ENCODE measurements at places on chromosomes 1 and 21.

DNA sequence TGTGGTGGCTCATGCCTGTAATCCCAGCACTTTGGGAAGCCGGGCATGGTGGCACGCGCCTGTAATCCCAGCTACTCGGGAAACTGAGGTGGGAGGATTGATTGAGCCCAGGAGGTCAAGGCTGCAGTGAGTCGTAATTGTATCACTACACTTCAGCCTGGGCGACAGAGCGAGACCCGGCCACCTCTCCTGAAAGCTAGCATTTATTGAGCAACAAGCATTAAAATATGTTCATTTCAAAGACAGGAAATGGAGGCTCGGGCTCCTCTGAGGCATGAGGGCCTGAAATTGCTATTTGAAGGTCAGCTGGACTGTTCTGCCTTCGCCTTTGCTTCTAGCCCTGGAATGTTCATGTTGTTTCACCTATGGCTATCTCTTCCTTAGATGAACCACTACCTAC, 34.5 kb downstream of the SPATA21 start:
- DNase-seq = no peak

- no peak for DNase-seq
These were observed 1029.6 kb downstream of the TTLL7 start for GRCh38 chr1:82969340-82969739.

DNA sequence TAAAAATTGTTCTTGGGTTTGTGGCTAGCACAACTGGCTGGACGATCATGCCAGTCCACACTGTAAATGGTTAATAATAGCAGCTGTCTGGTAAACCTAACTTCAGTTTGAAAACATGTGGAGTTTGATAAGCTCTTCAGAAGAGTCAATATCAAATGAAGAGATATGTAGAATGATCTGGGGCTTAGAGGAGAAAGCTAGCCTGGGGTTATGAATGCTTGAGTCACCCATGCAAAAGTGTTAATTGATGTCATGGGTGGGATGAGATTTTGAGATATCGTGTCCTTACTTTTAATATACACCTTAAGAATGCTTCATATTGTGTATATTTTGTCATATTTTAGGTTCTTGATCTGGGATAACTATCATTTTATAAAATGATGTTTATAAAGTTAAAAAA, 554.7 kb upstream of the ZRANB2 start:
- DNase-seq = no peak

- no peak for DNase-seq
These were observed 697 bp downstream of the AGO3 start for GRCh38 chr1:35931446-35932157.

DNA sequence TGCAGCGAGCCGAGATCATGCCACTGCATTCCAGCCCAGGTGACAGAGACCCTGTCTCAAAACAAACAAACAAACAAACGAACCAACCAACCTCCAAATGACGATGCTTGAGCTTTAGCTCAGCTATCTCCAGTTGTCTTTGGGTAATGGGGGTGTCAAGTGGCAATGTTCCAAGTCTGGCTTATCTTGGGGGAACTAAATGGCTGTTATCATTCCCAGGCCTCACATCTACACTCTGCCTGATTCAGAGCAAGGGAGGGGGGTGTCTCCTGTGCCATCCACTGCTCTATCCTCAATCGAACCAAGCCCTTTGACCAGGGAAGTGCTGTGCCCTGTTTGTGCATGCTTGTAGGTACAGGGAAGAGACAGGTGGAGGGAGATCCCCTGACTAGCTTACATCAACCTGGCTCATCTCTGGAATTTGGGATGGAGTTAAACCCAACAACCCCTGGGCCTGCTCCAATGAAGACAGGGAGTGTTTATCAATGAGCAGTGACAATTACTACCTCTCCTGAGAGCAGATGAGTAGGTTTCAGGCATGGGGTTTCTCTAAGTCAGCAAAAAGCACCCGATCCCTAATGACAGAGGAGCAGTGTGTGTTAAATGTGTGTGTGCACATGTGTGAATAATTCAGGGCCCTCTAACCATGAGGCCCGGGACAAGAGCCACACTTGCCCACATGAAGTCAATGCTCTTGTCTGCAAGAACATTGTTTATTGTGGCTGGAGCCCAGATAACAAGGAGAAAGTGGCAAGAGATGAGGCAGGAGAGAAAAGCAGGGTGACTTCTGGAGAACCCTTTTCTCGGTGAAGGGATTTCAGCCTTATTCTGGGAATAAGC, 20.3 kb upstream of the IL6R start:
- DNase-seq = no peak

GRCh38 chr1:85584264-85584781, 3.8 kb downstream of the CCN1 start:
- DNase-seq = no peak

DNA sequence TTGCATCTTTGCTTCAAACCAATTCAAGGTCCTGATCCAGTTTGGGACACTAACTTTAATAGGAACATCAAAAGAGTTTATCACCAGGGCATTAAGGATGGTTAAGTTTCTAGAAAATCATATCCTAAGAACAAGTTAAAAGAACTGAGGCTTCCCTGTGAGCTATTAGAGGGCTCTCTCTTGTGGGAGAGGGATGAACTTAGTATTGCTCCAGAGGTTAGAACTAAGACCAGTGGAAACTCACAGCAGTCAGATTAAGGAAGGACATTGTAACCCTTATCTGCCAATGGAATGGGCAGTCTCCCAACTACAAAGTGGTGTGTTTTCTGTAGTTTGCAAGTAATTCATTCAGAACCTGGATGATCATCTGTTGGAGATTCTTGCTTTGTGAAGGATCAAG, 36.8 kb downstream of the UBE2U start:
- DNase-seq = no peak

DNA sequence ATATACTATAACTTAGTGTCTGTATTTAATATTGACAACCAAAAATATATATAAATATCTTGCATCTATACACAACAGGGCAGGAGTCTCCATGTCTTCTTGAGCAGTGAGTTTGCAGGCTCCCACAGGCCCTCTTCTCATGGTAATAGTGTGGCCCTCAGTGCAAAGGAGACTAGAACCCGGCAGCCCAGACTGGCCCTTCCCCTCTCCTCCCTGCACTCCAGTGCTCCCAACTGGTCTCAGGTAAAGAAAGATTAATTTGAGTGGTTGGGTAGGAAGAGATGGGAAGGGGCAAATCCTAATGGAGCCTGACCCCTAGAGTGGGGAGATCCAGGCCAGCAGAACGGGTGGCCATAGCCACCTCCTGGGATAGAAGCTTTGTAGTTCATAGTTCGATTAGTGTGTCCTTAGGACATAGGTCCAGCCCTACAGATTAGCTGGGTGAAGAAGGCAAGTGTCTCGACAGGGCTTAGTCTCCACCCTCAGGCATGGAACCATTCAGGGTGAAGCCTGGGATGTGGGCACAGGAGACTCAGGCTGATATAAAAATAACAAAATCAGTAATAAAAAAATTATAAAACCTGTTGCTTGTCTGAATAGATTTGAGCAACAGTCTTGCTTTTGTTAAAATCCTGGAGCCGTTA, 32.3 kb downstream of the SLC2A1 start:
- no peak for DNase-seq

DNA sequence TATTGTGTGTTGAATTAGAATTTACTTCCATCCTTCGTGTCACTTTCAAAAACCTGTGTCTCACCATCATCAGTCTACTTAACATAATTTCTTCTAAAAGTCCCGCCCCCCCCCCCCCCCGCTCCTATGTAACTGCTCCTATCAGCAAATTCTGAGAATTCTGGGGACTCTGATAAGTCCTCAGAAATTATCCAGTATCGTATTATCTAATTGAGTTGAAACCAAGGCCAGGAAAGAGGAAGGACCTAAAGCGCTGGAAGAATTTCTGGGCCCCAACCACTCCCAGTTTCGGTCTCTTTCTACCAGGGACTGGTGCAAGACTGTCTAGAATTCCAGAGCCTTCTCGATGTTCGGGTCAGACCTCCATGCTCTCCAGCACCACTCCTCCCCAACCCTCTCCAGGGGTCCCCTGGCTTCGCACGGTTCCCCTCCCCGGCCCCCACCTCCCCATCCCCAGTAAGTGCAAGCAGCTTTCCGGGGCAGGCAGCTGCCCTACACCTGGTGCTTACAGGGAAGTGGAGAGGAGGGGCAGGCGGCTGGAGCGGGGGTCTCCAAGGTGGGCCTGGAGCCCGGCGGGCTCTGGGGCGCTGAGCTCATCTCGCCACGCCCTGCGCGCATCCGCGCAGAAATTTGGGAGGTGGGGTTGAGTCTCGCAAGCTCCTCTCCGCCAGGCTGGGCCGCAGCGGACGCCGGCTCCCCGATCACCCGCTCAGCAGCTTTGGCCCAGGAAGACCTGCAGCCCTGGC, 16.0 kb upstream of the ZNF496 start:
- no peak for DNase-seq

DNA sequence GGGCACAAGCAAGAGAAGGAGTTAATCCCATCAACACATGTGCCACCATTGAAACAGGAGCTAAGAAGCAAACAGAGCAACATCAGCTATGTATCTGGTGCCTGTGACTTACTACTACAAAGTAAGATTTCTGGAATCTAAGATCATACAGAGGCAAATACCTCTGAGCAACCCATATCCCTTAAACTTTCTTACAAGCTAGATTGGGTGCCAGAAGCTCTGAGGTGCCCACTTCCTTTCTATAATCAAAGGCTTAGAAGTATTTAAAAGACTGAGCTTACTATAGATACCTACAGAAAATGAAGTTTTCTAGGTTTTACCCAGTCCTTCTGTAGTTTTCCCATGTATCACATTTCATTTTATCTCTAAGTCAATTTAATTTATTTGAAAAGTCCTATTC, 44.4 kb upstream of the ADAM30 start:
- DNase-seq = no peak

DNA sequence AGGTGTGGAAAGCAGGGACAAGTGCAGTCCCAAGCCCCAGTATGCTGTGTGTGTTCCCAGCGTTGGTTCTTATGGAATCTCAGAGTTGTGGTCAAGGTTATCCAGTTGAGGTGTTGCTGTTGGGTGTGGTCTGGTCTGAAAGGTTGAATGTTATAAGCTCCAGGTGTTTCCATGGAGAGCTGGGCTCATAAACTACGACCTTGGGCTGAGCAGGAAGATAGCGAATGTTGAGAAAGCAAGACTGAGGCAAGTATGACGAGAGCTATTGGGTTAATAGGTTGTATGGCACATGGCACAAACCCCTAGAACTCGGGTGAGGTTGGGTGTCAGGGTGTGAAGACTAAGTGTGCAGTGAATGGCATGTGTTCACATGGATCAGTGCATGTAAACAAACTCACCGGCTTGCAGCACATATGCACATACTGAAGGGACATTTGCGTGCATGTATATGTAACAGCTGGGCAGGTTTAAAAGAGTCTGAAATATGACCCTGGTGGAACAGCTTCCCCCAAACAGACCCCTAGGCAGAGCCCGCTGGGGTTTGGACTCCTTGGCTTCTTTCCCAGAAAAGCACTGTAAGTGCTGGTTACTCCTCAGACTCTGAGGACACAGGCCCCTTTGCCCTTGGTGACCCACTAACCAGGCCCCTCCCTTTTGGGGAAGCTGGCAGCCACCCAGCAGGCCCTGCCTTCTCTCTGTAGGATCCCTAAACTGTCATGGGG, 117.5 kb downstream of the NAV1 start:
- no peak for DNase-seq

GRCh38 chr1:116712510-116712909, 41.7 kb upstream of the CD2 start:
- no peak for DNase-seq

GRCh38 chr1:30705698-30706097, 17.7 kb downstream of the MATN1 start:
- no peak for DNase-seq

DNA sequence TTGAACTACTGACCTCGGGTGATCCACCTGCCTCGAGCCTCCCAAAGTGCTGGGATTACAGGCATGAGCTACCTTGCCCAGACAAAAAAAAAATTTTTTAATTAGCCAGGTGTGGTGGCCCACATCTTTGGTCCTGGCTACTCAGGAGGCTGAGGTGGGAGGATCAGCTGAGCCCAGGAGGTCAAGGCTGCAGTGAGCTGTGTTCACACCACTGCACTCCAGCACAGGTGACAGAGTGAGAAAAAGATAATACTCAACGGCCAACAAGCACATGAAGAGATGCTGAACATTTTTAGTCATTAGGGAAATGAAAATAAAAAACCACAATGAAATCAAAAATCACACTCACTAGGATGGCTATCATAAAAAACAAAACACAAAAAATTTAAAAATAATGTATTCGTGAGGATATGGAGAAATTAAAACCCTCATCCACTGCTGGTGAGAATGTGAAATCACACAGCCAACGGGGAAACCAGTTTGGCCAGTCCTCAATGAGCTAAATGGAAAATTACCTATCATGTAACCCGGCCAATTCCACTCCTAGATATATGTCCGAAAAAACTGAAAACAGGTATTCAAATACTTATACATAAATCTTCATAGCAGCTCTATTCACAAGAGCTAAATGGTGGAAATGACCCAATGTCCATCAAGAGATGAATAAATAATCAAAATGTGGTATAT, 41.2 kb downstream of the ENAH start:
- no peak for DNase-seq

DNA sequence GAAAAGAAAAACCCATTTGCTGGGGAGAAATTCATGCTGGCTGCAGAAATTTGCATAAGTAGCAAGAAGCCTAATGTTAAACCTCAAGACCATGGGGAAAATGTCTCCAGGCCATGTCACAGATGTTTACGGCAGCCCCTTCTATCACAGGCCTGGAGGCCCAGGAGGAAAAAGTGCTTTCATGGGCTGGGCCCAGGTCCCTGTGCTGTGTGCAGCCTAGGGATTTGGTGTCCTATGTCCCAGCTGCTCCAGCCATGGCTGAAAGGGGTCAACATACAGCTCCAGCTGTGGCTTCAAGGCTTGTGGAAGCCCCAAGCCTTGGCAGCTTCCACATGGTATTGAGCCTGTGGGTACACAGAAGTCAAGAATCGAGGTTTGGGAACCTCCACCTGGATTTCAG, 93.0 kb downstream of the HFM1 start:
- DNase-seq = no peak

- no peak for DNase-seq
These were observed 581 bp downstream of the ETV3 start for GRCh38 chr1:157137408-157138219.

- no peak for DNase-seq
These were observed 24.0 kb downstream of the ADORA1 start for GRCh38 chr1:203151362-203152157.

DNA sequence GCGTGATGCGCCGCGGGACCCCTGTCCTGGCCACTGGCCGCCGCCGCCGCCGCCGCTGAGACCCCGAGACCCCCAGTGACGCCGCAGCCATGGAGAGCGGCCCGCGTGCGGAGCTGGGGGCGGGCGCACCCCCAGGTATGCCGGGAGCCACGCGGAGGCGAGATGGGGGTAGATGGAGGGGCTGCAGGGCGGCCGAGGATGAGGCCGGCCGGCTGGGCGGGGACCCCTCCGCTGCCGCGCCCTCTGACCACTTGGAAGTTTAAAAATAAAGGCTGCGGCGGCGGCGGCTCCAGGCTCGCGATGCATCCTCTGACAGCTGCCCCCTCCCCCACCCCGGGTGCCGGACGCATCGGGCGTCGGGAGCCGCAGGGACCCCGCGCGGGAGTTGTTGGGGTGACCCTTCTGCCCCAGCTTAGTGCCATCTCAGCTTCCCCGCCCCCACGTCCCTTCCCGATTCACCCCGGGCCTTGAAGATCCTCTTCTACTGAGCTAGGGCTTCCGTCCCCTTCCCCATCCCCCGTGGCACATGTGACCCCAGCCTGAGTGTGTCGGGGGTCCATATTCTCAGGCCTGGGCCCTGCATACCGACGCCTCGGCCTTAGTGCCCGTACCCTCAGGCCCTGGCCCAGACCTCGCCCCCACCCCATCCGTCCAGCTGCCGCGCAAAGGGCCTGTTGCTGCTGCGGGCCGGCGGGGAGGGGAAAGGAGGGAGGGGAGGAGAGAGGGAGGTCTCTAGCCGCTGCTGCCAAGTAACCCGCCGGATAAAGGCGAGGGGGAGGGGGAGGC, 562 bp downstream of the MAP7D1 start:
- peak; percentile 53 for DNase-seq
